ENCODE measurements at places on chromosomes 5 and 9.

- no peak for DNase-seq
Observed at GRCh38 chr9:86836797-86837196, 110.5 kb downstream of the GAS1 start.

DNA sequence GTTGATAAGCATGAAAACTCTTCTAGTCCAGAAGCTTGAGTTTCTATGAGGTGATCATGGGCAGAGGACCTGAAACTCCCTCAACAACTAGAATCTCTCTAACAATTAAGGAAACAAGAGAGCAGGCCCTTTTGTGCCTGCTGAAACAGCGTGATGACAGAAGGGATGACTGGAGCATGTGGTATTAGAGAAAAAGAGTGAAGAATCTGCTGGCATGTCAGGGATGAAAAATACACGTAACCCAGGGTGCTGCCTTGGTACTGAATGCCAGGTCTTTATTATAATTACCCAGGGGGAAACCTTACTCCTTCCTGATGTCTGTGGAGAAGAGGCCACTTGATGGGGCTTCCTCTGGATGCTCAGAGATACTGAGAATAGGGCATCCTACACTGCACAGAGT is 167.8 kb downstream of the CRB2 start:
- DNase-seq: no peak

DNA sequence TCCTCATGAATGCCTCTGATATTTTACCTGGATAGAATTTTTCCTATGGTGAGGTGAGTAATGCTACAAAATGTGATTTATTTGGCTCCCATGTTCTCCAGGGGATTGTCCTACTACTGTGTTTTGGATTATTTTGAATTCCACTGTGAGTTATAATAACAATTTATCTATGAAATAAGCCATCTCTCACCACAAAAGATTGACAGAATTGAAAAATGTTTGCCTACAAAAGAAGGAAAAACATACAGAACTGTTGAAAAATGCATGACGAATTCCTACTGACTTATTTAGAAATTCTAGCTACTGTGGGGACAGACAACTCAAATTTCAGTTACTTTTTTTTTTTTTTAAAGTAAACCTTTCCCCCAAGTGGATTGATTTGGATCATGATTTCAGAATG is 463.7 kb upstream of the GRIN3A start:
- no peak for DNase-seq

DNA sequence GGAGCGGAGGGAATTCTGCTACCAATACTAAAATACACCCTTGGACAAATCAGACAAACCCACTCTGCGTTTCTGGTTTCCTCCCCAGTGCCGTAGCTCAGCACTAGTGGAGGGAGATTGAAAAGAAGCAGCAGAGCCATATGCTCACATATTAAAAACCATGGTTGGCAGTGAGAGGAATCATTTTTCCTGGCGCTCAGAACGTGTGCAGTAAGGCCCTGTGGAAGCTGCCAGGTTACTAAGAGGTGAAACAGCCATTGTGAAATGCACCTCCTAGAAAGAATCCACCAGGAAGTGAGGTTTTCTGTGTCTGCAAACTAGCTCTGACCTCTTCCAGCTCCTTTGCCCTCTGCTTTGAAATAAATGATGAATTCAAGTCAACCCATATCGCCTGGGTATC is 177.2 kb downstream of the ERCC6L2 start:
- no peak for DNase-seq

DNA sequence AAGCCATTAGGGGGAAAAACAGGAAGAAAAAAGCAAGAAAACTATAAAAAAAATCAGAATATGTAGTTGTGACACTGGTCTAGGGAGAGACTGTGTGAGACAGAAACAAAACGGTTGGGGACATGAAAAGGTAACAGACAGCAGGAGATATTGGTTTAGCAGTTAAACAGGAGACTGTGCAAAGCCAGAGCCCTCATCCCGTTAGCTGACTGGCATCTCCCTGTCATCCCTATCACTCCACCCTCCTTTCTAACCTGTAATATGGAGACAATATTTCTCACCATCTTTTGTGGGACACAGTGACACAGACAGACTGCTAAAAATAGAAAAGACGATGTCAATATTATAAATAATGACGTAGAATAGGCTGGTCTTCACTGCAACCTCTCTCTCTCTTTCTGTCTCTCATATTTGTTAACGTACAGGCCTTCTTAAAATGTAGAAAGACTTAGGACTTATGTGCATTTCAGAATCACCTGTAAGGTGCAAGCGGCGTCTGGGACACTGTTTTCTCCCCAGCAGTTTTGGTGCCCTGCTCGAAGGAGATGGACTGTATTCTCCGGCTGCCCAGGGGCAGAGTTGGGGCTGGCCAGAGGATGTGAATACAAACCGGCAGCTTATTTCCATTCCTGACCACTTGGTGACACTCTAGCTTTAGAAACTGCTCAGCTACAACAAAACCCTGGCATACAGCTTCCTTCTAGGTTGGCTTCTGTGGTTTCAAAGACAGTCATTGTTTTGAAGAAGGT is 190.6 kb downstream of the MAT2B start:
- peak; percentile 39 for DNase-seq

GRCh38 chr5:139733010-139733688 is 62.5 kb upstream of the PSD2 start:
- no peak for DNase-seq

- DNase-seq: no peak
Observed at GRCh38 chr5:95975703-95976102, 14.1 kb upstream of the ELL2 start.

DNA sequence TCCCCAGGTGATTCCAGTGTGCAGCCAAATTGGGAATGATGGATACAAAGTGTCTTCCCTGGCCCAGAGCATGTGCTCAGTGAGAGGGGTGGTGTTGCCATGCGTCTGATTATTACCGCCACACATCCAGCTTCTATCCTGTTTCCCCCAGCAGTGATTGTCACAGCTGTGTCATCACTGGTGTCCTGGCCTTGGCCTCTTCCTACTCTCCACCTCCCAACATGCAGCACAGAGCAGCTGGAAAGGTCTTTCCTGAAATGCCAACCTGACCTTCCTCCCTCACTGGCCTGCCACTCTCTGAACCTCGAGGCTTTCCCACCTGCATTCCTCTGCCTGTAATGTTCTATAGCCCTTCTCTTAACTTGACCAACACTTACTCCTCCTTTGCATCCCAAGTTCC is 60.0 kb downstream of the TMOD1 start:
- DNase-seq: no peak

DNA sequence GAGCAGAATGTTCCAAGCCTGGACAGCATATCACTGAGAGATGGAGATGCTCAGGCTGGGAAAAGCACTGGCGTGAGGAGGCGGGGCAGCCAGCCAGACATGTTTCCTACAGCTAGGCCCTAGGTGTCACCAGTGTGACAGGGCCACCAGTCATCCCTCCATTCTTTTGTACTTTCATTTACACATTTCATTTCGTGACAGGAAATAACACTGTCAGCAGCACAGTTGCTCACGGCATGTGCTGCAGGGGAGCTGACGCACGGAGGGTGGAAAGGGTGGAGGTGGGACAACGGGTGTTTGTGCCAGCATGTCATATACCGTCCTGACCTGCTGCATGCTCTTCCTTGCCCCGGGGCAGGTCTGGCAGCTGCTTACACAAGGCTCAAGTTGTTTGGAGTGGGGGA is 14.8 kb upstream of the CEMIP2 start:
- no peak for DNase-seq

GRCh38 chr5:134103397-134103796 is 11.1 kb upstream of the TCF7 start:
- no peak for DNase-seq

GRCh38 chr5:3517348-3517747 is 78.3 kb upstream of the IRX1 start:
- no peak for DNase-seq

- no peak for DNase-seq
Observed at GRCh38 chr5:39189292-39189955, 29.9 kb downstream of the FYB1 start.

DNA sequence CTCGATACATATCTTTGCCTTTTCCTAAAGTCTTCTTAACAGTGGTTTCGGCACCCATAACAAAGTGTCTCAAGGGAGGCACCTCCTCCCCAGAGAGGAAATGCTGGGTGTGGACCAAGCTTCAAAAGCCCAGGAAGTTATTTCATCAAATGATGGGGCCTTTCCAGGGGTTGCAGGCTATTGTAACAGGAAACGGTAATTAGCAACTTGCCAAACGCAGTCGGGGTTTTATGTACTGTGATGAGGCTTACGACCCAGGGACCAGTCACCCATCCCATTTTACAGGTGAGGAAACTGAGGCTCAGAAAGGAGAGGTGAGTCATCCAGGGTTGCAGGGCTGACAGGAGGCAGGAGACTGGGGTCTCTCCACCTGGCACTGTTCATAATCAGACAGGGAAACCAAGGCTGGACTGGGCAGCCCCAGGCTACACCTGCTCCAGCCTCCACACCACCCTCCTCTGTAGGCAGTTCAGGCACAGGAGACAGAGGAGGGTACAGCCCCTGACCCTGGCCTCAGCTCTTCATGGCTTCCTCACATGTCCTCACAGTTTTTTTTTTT is 30.0 kb upstream of the SUSD3 start:
- DNase-seq: no peak

DNA sequence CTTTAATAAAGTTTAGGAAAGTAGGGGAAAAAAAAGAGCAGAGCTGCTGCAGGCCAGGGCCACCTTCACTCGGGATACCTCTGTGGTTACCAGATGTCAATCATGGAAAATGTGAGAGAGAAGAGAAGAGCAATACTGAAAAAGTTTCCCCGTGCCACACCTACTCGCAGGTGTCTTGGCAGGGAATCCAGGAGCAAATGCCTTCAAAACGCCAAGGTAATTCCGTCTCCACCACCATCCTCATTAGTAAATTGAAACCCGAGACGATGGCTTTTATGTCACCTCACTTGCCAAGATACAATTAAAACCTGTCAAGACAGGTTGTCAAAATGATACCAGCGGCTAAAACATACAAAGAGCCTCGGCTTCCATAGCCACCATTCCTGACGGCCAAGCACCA is 49.7 kb downstream of the FAM81B start:
- peak; percentile 23 for DNase-seq

DNA sequence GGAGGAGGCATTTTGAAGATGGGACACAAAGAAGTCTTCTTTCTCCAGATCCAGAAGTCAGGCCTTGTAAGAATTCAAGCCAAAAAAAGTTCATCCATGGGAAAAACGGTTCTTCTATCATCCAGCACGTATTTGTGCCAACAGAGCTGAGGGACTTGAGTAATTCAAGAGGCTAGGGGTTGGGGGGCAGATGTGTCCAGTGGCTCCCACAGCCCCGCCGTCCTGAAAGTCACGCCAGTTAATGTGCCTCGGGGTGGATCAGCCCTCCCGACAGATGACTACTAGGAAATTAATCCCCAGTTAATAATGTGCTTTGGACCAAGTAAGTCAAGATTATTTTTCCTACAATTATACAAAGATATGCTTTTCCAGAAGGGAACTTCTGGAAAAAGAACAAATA is 23.4 kb downstream of the NREP start:
- no peak for DNase-seq

DNA sequence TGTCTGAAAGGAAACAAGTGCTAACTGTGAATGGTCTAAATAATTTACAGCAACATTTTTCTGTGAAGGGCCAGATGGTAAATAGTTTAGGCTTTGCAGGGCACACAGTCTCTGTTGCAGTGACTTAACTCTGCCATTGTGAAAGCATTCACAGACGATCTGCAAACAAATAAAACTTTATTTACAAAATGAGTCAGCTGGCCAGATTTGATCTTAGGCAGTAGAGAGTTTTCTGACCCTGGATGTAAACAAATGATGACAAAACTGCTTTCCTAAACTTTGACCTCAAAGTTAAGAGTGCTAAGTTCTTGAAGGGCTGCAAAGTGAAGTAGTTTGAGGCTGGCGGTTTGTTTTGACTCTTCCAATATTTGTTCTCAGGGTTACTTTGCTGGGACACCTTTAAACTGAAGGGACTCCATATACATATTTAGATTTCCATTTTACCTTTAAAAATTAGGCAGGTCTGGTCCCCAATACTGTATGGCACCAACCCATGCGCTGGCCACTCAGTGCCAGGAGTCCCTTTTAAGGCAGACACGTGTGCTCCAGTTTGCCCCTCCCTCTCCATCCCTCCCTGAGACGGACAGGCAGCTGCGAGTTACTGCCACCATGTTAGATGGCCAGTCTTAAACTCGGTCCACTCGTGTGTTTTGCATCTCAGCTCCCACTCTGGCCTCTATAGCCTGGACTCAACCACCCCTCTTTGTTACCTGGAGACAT is 4.0 kb upstream of the ADAMTS16 start:
- no peak for DNase-seq

- DNase-seq: no peak
Observed at GRCh38 chr5:95647886-95648860, 1.6 kb downstream of the RFESD start.

GRCh38 chr5:128081111-128081851 is 2.3 kb upstream of the SLC12A2 start:
- no peak for DNase-seq

DNA sequence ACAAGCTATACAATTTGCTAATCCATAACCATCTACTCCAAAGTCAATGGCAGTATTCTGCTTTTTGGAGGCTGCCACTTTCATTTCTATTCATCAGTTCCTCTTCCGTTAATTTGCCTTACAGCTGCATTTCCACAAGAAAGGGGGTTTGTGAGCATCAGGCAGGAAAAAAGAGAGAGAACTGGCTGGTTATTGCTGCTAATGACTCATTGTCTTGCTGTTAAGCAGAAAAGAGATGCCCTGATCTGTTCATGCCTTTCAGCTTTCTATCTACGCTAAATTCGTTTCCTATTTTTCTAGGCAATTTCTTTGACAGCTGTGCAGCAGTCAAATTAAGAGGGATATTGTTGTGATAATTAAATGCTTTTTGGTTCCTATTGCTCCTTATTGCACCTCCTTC is 65.9 kb upstream of the GNAQ start:
- no peak for DNase-seq

- DNase-seq: no peak
Observed at GRCh38 chr5:55763746-55764420, 26.0 kb downstream of the DDX4 start.

DNA sequence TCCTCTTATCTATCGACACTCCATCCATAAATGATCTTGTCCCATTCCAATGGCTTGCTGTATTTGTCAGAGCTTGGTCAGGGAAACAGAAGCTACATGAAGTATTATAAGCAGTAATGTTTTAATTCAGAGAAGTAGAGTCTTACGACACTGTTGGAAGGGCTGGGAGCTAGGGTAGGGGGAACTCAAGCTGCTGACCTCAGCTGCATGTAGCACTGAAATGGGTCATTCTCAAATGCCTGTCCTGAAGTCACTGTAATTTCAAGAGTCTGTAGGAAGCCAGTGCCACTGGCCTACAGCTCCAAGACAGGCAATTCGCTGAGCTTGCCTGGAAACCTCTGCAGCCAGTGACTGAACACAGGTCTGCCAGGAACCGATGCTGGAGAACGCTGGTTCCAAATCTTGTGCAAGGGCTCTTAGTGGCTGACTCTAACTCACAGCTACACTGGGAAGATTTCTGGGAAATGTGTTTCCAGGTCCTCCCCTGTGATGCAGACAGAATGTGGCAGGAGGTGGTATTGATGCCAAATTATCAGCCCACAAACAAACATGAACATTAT is 532.4 kb downstream of the CCDC171 start:
- DNase-seq: no peak

All from NCI-H2029 (cell line).